ENCODE measurements at places on chromosomes 3 and 15. TPM values are rescaled to one million over a fixed set of nuclear protein-coding genes. Genes with fewer than 3 reads are reported as not detected.

RAD51 gene
- not detected for total RNA-seq

DNA sequence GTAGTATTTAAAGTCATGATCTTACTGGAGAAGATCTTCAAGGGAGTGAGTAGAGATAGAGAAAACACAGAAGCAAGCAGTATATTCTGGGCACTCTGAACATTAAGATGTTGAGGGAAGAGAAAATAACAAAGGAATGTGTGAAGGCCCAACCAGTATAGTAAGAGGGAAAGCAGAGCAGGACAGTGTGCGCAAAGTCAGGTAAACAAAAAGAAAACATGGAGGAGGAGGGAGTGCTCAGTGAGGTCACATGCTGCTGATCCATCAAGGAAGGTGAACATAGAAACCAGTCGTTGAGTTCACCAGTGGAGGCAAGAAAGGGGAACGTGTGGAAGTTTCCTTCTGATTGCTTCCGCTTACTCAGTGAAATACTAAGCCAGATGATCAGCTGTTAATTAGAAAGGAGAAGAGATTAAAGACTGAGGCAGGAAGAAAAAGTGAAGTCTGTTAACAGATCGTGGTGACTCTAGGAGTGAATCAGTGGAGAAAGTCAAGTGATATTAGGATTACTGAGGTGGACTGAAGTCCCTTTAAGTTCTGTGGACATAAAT, 47.2 kb downstream of the OPA1 start:
- no peak for DNase-seq

CCR9 gene
- total RNA-seq, result not detected

DNA sequence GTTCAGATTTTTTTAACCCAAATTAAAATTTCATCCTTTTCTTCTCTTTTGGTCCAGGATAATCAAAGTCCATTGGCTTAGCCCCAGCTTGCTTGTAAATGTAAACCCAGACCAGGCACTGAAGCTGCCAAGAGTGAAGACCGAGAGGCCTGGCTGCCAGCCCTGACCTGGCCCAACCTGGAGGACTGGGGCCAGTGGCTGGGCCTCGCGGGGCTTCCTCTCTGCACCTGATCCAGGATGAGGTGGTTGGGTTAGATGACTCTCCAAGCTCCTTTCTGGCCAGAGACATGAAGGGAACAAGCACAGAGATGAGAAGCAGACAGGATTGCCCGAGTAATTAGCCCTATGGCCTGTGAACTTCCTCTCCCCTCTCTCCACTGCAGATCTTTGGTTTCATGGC, 50.6 kb downstream of the CMTM6 start:
- DNase-seq, result no peak

DNA sequence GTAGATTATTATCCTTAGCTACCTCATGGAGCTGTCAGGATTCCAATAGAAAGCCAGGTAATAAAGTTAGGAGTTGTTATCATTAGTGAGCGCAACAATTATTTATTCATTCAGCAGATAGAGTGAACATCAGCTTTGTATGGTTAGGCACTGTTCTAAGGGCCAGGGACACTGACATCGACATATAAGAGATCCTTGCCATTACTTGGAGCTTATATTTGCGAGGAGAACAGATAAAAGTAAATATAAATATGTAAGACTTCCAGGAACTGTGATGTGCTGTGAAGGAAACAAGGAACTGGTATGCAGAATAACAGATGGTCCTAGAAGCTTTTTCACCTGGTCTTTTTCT, 473 bp downstream of the LSM3 start:
- no peak for DNase-seq

DNA sequence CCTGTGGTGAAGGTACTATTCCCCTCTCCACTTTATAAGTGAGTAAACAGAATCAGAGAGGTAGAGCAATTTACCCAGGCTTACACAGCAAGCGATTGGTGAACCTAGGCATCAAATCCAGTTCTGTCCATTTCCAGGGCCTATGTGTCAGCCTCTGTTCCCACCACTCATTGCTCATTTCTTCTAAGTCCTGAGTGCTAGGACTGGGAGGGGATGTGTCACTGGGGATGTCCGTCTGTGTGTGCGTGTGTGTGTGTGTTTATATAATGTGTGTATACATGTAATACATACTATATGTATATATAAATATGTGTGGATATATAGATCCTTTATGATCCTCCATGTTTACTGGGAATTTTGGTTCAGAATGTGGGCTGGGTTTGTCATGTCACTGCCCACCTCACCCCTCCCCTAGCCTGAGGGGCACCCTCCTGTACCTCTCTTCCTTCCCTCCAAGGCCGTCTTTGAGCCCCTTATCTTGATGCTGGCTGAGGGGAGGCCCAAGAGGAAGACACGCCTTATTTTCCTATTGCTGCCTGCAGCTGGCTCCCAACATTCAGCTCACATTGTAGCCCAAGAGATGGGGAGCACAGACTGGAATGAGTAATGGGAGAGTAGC, 2.1 kb downstream of the TMEM43 start:
- DNase-seq, result no peak

DNA sequence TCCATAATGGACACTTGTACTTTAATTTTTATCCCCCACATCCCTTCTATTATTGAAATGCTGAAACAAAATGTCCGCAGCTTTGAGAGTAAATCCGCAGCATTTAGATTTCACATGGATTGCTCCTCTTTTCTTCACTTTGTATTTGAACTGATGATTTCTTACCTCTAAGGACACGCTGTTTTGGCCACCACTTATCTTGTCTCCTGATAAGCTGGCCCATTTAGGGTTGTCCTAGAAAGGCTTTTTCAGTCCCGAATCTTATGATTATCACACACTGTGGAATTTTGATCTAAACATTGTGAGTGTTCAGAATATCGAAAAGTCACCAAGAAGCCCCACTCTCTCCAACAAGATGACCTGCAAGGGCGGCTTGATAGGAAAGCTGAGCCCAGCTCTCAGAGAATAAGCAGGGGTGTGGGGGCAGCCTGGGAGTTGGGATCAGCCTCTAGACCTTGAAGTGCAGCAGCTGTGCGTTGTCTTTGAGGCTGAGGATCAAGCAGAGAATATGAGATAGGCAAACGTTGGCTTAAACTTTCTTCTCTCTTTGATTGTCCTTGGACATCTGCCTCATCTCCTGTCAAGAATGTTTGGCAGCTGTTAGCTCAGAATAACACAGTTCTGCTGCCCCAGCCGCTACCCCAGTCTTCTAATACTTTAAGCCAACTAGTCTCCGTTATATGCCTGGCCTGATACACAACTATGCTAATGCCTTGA, 399.7 kb upstream of the NR2F2 start:
- no peak for DNase-seq

- DNase-seq, result no peak
These were observed 76.6 kb downstream of the SLC25A26 start for GRCh38 chr3:66297260-66297873.

- no peak for DNase-seq
These were observed 26.6 kb downstream of the CLDN18 start for GRCh38 chr3:138036572-138036971.

DNA sequence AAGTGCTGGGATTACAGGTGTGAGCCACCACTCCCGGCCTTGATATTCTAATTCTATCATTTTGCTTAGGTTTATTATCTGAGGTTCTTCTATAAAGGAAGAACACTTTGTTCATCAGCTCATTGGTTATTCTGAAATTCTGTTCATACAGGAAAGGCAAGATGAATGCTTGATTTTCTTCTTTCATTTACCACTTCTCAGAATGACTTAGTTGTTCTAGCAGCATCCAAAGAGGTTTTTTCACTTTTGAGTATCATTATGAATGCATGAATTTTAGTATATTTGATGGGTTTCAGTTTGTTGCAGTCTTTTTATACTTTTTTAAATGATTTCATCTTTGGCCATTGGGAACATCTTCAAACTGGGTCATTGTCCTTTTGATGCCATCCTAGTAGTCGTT, 51.8 kb downstream of the RNF111 start:
- DNase-seq, result no peak

DNA sequence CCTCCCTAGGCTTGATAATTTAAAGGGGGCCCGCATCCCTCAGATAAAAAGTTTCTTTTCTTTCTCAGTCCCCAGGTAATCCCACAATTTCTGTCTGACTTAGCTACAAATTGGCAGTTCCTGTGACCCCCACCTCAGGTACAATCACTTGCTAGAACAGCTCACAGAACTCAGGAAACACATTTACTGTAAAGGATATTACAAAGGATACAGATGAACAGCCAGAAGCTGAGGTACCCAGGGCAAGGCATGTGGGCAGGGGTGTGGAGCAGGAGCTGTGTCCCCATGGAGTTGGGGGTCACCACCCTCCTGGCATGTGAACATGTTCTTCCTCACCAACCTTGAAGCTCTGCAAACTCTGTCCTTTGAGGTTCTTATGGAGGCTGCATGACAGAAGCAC, 73.8 kb downstream of the CMTM8 start:
- no peak for DNase-seq

DNA sequence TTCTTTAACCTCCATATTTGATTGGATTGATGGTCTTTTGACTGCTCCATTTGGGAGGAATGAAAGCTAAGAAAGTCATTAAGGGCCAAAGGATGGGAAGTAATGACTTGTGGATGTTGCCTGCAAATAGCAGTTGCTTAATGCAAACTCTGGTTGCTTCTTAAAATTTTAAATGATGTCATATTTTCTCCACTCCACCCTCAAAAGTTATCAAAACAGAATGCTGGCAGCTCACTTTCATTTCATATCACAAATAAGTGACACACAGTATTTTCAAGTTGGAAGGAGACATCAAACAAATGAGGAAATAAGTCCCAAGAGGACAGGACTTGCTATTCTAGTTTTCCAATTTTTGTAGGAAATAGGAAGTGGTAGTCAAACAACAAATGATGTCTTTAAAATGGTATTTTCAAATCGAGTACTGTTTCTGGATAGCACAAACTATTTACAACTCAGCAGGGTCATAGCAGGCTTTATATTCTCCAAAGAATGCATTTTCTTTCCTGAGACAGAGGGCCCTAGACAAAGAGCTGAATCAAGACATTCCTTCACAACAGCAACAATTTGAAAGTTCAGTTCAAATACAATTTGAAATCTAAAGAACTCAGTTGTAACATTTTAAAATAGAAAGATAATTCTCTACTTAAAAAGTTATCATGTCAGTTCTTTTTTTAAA, 165.1 kb upstream of the UBE2E1 start:
- no peak for DNase-seq

DNA sequence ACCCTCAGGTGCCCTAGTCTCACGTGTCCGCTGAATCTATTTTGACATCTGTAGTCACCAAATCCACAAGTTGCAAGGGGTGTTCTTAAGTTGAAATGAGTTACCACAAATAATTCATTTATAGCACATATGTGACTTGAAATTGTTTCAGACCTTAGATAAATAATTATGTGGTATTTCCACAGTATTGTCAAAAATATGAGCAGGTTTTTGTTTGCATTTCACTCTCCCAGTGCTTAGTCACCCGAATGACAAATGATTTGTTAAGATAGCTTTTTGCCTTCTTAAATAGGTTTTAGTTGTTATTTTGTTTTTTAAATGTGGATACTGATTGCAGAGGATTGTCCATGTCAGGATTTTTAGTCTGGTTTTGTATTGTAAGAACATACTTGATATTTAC, 2.6 kb downstream of the MFSD1 start:
- DNase-seq, result no peak

GRCh38 chr15:101018016-101018415, 98.9 kb downstream of the LRRK1 start:
- no peak for DNase-seq

Measured in breast epithelium (tissue), 4 donors.